ENCODE measurements at places on chromosomes 6 and 20.

DNA sequence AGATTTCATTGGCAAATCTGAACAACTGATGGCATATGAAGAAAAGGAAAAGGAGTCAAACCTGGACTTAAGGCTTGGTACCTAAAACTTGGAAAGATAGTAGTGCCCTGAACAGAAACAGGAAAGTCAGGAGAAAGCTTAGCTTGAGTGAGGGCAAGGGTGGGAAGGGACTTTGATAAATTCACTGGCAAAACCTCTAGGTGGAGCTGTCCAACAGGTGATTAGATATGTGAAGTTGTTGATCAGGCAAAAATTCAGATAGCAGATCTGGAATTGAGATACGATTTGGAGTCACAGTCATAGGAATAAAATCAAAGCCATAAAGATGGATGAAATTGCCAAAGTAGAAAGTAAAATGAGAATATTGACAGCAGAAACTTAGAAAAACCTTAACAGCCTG is 16.1 kb upstream of the ZNF292 start:
- DNase-seq, result peak; percentile 17

DNA sequence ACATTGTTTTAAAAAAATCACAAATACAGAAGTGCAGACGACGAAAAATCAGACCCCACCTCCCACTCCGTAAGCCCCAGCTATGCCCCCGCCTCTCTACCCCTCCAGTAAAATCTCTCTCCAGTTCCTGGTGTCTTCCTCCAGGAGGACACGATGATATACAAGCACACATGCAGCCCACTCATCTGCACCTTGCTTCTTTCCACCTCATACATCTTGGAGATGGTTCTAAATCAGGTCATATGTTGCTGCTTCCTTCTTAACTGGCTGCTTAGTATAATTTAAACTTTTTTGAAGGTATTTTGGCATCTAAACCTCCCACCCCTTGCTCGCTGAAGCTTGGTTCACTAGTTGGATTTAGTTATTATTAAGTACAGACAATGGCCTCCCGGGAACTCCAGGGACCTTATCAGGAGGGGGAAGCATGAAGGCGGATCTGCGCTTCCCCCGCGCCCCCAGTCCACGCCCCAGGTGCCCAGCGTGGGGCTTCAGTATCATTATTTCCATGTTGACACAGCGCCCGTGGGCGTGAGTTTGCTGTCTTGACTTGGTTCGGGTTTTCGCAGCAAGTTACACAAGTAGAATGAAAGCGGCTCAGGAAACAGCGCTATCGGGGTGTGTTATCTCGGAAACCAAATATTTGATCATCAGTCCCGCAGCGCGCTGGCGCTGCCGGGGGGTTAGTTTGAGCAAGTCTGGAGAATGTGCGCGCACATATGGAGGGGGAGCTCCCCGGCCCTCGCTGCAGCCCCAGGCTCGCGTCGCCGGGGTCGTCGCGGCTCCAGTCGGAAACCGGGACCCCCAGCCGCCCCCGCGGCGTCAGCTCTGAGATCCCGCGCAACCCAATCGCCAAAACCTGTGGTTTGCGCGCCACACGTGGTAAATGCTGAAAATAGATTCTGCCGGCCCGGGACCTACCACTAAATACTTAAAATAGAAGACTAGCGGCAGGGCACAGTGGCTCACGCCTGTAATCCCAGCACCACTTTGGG is 2.3 kb downstream of the BMP7 start:
- DNase-seq, result no peak

DNA sequence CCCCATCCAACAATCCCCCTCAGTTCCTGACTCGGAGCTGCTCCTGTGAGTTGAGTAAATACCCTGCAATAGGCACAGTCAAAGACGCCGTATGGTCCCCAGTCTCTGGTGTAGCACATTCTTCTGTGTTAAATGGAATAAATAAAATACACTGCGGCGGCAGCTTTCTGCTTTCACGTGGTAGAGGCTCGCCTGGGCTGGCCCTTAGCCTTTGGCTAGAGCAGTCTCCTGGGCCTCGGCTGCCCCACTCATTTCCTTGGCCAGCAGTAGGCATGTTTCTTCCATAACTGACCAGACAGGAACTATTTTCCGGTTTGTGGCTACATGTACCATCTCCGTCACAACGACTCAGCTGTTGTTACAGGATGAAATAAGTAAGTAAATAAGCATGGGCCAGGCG is 20.7 kb downstream of the SERPINB6 start:
- DNase-seq, result no peak

DNA sequence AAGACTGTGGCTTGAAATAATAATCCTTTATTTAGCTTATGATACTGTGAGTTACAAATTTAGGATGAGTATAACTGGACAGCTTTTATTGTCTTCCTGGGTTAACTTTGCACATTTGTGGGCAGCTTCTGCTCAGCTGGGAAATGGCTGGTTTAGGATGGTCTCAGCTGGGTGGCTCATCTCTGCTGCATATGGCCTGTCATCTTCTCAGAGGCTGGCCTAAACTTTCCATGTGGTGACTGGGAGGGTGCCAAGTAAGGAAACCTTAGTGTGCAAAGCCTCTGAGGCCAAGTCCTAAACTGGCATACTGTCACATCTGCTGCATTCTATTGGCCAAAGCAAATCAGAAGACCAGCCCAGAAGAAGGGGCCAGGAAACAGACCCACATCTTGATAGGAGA is 40.2 kb downstream of the BTBD3 start:
- no peak for DNase-seq

GRCh38 chr20:46399401-46399800 is 7.0 kb downstream of the ELMO2 start:
- DNase-seq, result no peak

DNA sequence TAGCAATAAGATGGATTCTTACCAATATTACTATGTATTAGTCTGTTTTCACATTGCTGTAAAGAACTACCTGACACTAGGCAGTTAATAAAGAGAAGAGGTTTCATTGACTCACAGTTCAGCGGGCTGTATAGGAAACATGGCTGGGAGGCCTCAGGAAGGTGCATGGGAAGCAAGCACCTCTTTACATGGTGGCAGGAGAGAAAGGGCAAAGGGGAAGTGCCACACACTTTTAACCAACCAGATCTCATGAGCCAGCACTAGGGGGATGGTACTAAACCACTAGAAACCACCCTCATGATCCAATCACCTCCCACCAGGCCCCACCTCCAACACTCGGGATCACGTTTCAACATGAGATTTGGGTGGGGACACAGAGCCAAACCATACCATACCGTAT is 40.7 kb upstream of the CCDC167 start:
- no peak for DNase-seq

- DNase-seq, result no peak
Measured at GRCh38 chr6:135075018-135075417, 20.4 kb upstream of the HBS1L start.

DNA sequence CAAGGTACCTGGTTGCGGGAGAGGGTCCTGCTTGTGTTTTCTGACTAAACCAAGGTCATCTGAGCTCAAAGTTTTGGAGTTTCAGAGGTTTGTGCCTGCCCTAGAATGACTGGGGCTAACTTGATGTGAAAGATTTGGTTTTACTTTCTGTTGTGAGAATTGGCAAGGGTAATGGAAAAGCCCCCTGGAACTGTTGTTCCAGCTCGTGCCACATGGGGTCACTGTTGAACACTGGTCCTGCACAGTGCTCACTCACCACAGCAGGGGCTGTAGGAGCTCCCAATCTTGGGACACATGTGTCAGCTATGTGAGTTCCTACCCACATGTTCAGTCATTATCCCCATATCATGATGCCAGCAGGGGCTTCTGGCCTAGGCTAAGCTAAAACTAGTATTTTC is 6.5 kb downstream of the TGM6 start:
- peak; percentile 10 for DNase-seq

GRCh38 chr6:53258076-53258773 is 90.5 kb downstream of the ELOVL5 start:
- DNase-seq, result no peak

- DNase-seq, result peak; percentile 75
Measured at GRCh38 chr20:14334306-14334930, 3.0 kb downstream of the FLRT3 start.

DNA sequence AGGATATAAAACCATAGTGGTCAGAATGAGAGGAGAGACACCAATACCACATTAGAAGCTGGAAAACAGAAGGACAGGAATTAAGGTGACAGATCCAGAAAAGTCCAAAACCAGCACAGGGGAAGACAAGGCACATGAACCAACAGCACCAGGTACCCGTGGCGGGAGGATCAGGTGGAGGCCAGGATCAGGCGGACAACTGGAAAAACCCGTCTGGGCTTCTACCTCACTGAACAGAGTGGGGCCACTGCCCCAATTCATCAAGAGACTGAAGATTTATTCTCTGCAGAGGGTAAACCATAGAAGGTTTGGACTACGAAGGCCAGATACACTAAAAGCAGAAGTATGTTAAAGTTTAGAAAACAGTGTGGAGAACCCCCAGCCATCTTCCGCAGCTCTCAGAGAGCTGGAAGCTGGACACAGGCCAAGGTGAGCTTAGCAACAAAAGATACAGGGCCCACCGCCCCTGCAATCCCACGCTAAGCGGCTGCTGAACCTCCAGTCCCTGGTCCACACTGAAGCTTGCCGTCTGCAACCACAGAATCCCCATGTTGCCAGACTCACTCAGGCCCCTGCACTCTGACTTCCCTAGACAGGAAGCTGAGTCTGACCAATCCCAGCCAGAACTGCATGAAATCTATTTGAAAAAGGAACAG is 29.9 kb downstream of the ABHD12 start:
- DNase-seq, result no peak

- no peak for DNase-seq
Measured at GRCh38 chr6:141498977-141499376, 633.7 kb upstream of the GJE1 start.

DNA sequence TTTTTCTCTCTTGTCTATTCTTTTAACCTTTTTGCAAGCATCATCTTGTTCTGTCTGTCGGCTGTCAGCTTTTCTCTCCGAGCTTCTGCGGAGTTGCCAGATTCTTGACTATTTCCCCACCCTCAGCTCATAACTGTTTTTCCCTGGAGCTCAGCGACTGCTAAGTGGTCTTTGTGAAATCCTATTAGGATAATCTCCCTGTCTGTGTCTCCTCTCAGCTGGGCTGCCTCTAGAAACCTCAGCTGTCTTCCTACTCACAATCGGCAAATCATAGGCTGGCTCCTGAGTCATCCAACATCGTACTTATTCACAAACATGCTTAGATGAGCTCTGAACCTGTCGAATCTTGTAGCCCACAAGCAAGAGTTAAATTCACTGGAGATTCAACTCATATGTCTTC is 332.3 kb downstream of the PTPRT start:
- DNase-seq, result no peak

DNA sequence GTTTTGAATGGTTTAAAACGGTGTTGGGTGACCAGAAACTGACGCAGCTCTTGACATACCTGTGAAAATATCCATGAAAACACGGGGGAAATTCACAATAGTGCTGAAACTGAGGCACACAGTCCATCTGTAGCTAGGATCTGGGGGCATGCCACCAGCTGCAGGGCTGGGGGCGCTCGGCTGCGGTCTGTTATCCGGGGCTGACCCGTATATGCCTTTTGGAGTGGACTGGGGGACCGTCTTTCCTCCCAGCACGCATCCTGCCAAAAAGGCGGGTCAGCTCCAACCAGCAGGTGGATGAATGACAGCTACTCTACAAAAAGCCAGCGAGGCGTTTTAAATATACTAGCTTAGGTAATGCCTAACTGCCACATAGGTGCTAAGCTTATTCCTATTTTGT is 729.8 kb downstream of the QKI start:
- no peak for DNase-seq

DNA sequence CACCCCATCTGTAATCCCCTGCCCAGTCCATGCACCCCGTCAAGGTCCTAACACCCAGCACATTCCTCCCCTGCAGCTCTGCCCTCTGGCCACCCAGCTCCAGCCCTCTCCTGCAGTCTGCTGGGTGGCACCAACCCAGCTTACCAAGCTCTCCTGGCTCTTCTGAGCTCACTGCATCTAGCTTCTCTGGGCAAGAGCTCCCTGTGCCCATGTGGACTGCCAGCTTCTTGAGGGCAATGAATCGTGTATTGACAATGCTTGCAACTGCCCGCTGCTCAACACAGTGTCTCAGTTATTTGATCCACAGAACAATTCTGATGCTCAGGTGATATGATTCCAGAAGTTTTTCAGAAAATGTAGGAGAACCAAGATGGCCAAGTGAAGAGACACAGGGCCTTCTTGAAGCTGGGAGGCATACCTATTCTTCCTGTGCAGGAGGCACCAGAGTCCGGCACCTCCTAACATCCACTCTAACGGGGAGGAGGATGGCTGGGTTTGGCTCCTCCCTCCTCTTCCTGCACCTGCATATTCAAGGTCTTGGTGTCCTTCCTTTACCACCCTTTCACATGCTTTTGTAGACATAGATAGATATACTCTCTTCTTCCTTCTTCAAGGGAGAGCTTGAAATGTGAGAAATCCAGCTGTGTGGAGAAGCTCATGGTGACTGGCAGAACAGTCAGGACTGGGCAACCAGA is 85.6 kb downstream of the TRERF1 start:
- DNase-seq, result no peak

- DNase-seq, result no peak
Measured at GRCh38 chr6:24933266-24933665, 2.5 kb downstream of the RIPOR2 start.

All from cardiac muscle cell (in vitro differentiated cells and primary cell).